ENCODE measurements at places on chromosomes 7 and 10.

DNA sequence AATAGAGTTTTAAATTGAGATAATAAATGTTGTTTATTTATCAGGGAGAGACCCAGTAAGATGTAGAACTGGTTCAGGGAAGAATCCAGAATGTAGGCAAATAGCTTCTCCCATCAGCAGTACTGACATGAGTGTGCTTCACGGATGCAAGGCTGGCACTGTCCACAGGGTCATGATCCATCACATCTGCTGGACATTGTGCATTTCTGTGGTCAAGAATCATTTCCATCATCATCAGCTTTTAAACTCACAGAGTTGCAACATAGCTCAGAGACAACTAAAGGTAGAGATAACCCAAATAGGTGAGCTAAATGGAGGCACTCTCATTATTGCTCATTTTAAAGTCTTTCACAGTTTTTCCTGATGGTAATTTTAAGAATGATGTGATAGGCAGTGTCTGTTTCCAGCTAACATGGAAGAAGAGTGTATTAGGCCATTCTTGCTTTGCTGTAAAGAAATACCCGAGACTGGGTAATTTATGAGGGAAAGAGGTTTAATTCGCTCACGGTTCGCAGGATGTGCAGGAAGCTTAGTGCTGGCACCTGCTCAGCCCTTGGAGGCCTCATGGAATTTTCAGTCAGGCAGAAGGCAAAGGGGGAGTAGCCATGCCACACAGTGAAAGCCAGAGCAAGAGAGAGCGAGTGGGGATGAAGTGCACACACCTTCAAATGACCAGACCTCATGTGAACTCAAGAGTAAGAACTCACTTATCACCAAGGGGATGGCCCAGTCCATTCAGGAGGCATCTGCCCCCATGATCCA is 80.8 kb downstream of the INPP5A start:
- no peak for DNase-seq

DNA sequence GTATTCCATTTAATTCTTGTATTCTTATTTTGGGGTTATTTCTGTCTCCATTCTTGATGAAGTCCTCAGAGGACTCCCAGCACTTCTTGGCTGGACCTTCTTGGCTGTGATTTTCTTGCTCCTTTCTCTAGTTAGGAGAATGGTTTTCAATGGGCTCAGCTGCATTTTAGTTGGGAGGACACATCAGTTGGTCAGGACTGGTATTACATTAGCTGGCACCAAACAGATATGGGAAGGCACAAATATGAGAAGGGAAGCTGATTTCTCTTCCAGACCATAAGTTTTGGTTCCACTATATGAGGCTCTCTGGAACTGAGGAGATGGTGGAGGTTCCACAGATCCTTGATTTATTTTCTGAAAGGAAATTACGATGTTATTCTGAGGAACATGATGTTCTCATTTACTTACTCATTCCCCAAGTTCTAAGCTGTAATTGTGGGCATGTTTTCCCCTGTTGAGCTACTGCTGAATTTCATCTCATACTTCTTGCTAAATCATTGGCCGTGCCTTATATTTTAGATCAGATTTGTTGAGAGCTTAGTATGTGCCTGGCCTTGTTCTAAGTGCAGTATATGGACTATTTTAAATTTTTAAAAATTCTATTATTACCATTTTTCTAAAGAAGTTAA is 261.0 kb downstream of the THSD7A start:
- no peak for DNase-seq

DNA sequence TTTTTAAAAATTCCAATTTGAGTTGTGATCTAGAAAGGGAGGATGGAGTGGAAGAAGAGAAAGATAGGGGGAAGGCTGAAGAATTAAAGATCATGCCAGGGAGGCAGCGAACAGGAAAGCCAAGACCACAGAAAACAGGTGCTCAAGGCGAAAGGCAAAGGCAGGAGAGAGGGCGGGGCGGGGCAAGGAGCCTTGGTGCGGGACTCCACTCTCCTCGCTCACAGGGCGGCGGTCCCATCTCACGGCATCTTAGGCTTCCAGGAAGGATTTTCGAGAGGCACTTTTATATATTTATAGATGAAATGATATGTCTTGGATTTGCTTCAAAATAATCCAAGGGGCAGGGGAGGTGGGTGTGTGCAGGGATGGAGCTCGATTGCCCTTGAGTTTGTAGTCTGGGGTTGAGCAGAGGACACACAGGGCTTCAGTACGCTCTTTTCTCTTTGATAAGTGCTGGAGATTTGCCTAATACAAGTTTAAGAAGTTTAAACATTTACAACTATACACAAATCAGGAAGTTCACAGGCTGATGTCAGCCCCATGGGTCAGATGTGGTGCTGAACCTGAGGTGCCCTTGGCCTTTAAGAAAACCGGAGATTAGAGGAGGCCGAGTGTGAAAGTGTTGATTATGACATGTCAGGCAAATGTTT is 161.1 kb downstream of the PRKAG2 start:
- DNase-seq: no peak

DNA sequence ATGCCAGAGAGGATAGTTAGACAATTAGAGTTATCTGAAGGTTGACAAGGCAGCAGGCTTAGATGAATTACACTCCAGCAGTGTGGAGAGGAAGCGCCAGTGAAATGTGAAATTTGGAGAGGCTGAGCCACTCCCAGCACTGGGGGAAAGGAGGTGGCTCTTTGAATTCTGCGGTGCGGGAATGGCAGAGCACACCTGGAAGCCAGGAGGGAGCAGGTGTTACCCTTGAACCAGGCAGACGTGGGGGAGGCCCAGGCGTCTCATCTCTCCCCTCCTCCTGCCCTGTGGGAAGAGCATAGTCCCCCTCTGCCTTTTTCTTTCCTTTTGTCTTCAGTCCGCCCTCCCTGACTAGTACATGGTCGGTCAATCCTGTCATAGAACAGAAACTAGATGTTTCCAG is 203.1 kb downstream of the DPP6 start:
- no peak for DNase-seq

GRCh38 chr10:65618126-65618525 is 1307.7 kb upstream of the LRRTM3 start:
- DNase-seq: no peak

Measured in activated naive CD4-positive, alpha-beta T cell treated with Interleukin-2 at 50 U/mL for 16 hours (primary cell).